Stimulated activated CD4-positive, alpha-beta T cell treated with anti-CD3 and anti-CD28 coated beads, Interleukin-12 subunit alpha, Interleukin-12 subunit beta, amount 100 ng/mL, for 48 hours (primary cell): ENCODE measurements at places on chromosomes 12 and 14.

DNA sequence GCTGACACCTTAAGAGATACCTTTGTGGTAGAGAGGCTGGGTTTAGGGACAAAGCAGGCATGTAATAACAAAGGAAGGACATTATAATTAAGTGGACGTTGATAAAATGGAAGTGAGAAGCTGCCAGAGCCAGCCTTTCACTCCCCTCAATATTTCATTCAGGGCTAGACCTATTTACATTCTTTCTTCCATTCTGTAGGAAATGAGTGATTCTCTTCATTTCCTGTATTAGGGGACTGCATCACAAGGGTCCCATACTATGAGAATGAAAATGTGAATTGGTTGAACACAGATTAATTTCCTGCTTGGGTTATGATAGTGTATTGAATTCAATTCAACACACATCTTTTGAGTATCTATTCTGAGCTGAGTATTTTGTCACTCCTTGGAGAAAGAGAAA lies 143.0 kb downstream of the OTOGL start:
- no peak for DNase-seq

- DNase-seq = no peak
Observed at GRCh38 chr14:100441271-100441947, 118.3 kb downstream of the SLC25A47 start.

DNA sequence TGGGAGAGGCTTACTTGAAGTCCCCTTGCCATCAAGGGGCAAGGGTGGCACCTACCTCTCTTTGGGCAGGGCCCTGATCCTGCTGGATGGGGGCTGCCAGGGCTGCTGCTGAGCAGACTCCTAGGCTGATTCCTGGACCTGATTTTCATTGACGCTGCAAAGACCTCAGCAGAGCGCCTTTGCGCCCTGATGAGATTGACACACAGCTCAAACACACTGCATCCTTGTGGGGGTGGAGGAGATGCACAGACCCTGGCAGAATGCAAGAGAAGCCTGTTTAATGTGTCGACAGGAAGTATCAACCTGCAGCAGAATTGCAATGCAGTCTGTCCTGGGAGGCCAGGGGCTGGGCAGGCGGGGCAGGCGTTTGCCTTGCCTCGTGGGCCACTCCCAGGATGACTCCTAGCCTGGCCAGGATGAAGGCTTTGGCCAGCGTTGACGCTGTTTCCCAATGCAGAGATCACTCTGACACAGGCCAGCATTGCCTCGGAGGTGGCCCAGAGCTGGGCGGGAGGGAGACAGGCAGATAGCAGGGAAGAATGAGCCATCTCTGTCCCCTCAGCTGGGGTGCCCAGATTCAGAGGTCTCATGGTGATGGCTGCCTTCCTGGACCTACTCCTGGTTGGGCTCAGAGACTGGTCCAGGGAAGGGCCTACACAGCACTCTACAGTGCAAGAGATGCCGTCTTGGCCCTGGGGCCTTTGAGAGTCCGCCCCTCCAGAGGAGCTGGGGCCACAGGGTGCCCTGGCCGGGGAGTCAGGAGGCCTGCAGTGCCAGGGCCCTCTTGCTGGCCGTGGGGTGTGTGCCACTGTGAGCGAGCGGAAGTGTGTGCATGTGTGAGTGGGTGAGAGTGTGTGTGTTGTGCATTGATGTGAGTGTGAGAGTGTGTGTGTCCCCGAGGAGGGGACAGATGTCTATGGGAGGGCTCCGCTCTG lies 108.3 kb downstream of the KIF26A start:
- no peak for DNase-seq

GRCh38 chr12:14892726-14893505 lies 7.3 kb upstream of the MGP start:
- no peak for DNase-seq

- DNase-seq = no peak
Observed at GRCh38 chr12:56230432-56231183, 757 bp downstream of the SLC39A5 start.

- DNase-seq = no peak
Observed at GRCh38 chr14:33855672-33856071, 95.2 kb downstream of the EGLN3 start.

GRCh38 chr14:105213361-105213760 lies 32.2 kb upstream of the NUDT14 start:
- DNase-seq = no peak

GRCh38 chr14:40630471-40630870 lies 976.2 kb upstream of the LRFN5 start:
- no peak for DNase-seq

DNA sequence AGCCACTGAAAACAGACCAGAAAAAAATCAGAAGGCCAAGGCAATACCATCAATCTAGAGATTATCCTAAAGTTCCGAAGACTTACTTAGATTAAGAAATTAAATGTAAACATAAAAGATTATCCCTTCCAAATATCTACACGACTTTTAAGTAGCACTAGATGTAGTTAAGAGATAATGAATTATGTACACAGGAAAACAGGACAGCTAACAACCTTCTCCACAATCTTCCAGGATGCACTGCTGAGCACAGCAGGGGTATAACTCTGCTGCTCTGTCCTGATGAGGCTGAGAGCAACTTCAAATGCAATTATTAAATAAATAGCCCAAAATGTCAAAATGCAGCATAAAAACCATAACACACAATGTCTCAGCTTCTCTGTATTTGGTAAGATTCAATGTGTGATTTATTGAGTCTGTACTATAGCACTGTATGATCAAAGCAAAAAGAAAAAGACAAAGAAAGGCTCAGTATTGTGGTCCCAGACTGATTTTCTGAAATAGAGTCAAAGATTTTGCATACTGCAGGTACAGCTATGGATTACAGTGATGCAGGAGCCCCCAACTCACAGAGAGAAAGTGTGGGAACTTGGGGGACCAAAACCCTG lies 56.9 kb downstream of the TMTC1 start:
- no peak for DNase-seq

DNA sequence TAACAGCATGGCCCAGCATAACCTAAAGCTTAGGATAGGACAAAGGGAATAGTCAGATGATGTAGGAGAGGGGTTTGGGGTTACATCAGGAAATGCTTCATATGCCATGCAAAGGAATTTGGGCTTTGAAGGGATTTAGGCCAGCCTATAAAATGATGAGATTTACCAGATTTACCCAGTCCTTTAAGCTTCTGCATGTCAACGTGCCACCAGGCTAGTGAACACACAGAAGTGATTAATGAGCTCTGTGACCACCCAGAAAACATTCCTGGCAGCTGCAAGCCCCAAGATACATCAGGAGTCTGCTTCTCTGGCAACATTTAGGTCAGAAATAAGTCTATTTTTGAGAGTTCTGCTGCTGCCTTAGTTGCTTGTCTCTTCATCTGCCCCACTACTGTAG lies 118.3 kb downstream of the LRIG3 start:
- no peak for DNase-seq

- DNase-seq = no peak
Observed at GRCh38 chr12:33529031-33529430, 89.4 kb upstream of the SYT10 start.

GRCh38 chr14:33532553-33532952 lies 418.3 kb downstream of the EGLN3 start:
- DNase-seq = no peak

DNA sequence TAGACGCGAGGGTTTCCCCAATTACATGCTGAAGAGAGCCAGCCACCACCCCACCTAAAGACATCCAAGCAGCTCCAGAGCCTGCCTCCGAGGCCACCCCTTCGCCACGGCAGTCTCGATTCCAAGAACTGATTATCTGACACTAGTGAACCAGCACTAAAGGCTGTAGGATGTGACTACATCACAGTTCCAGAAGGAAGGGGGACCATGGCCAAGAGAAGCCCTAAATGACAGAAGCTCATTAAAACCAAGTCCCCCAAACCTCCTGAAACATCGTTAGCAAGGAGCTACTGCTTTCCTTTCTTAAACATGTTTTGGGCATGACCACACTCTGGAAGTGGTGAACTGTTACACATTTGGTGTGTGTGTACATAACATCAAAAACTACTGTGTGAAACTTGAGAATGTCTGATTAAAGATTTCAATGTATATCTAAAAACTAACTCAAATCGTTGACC lies 88.2 kb downstream of the DUSP16 start:
- DNase-seq = no peak

DNA sequence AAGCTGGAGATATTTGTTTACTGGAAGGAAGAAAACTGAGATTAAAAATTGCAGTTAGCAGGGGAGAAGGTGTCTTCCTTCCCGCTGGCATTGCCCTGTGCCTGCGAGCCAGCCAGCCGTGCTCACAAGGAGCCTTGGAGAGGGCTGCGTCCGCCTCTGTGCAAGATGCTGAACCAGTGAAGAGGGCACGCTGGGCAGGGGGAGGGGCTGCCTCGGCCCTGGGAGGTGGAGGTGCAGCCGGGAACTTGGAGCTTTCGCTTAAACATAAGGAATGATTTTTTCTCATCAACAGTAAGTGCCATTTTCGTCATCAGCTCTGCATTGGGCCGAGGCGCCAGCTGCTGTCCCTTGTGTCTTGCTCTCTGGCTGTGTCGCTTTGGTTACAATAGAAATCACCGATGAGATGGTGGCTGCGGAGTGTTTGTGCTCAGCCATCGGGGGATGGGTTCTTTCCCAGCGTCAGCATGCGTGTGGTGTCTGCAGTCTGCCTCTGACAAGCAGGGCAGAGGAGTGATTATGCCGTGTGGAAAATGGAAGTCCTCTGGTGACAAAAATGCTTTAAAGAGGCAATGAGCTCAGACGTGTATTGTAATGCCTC lies 97.3 kb downstream of the ESR2 start:
- DNase-seq = no peak

GRCh38 chr12:6276956-6277620 lies 33.4 kb upstream of the PLEKHG6 start:
- no peak for DNase-seq

DNA sequence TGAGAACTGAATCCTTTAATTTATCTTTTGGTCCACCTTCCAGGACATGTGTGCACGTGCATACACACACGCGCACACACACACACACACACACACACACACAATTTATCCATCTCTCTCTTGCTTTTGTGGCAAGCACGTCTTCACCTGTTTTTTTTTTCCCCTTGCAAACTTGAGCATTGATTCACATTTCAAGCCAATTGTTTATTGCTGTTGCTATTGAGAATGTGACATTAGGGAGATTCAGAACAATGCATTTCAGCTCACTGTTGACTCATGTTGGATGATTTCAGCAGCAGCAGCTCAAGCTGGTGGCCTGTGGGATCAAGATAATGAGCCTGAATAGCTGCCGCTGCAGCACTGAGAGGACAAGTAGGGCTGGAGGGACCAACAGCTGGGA lies 128.9 kb downstream of the SNAPC1 start:
- no peak for DNase-seq

- no peak for DNase-seq
Observed at GRCh38 chr12:65962921-65963861, 138.9 kb downstream of the HMGA2 start.

GRCh38 chr14:52929192-52929807 lies 21.6 kb downstream of the FERMT2 start:
- DNase-seq = no peak

GRCh38 chr12:40312982-40313576 lies 88.3 kb downstream of the LRRK2 start:
- no peak for DNase-seq

GRCh38 chr14:100771121-100771800 lies 44.6 kb downstream of the DLK1 start:
- no peak for DNase-seq

DNA sequence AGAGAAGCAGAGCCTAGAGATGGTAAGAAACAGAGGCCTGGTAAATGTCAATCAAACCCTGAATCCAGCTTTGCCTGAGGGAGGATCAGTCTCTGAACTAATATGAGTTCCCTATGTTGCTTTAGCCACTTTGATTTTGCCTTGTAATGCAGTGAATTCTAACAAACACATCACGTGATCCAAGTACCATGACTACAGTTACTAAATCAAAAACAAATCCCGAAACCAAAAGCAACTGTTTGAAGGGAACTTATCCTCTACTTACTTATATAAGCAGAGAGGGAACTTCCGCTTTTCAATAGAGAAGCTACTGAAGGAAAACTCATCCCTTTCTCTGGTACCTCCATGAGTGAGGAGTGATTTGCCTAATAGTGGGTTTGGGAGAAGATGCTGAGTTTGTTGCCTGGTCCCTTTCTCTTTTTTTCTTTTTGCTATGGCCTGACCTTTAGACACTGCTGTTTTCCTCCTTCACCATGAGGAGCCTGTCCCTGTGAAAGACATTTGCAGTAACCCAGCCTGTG lies 7.7 kb upstream of the PPTC7 start:
- no peak for DNase-seq

GRCh38 chr14:69259168-69259526 lies 811 bp upstream of the GALNT16 start:
- DNase-seq = no peak

GRCh38 chr14:73977896-73978295 lies 27.8 kb downstream of the COQ6 start:
- DNase-seq = no peak

DNA sequence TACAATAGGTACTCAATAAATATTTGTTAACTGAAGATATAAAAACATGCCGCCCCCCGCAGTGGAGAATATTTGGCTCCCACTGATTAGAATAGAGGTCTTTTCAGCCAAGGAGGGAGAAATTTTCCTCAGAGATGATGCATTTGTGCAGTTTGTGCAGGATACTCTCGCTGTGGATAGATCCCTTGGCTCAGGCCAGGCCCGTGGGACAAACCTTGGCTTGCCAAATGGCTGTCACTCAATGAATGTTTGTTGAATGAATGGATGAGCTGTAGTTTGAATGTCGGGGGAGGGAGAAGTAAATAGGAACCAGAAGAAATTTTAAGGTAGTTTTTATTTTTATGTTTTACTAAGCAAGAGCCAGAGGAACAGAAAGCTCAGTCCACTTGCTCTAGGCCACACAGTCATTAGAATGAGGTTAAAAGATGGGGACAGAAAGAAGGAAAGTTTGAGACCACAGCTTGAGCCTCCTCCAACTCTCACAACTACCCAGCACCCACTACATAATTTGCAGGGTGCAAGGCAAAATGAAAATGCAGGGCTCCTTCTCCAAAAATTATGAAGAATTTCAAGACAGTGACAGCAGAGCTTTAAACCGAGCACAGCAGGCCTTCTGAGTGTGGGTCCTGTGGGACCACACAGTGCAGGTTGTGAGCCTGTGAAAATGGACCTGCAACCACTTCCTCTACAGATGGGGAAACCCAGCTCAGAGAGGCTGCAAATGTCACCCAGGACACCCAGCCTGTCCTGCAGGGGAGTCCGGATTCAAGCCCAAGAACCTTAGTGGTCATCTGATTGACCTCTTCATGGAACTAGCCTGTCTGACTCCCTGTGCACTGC lies 51.4 kb downstream of the WSCD2 start:
- no peak for DNase-seq

GRCh38 chr14:89955022-89955744 lies 544 bp upstream of the TDP1 start:
- DNase-seq = no peak

- DNase-seq = no peak
Observed at GRCh38 chr14:100114109-100114765, 45.2 kb downstream of the DEGS2 start.

DNA sequence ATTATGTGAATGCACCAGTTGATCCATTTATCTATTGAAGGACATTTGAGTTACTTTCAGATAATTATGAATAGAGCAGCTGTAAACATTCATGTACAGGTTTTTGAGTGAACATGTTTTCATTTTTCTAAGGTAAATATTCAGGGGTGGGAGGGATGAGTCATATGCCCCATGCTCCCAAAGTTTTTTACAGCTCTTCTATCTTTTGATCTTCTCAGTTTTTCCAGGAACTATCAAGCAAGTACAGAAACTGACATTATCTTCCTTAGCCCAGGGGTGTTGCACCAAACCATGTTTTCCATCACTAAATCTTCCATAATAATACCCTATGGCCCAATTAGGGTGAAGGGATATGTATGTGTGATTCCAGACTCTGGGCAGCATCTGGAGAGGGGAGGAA lies 384.5 kb downstream of the EMP1 start:
- no peak for DNase-seq
